T1000 (cell line): ENCODE measurements at places on chromosomes 2 and 18.

DNA sequence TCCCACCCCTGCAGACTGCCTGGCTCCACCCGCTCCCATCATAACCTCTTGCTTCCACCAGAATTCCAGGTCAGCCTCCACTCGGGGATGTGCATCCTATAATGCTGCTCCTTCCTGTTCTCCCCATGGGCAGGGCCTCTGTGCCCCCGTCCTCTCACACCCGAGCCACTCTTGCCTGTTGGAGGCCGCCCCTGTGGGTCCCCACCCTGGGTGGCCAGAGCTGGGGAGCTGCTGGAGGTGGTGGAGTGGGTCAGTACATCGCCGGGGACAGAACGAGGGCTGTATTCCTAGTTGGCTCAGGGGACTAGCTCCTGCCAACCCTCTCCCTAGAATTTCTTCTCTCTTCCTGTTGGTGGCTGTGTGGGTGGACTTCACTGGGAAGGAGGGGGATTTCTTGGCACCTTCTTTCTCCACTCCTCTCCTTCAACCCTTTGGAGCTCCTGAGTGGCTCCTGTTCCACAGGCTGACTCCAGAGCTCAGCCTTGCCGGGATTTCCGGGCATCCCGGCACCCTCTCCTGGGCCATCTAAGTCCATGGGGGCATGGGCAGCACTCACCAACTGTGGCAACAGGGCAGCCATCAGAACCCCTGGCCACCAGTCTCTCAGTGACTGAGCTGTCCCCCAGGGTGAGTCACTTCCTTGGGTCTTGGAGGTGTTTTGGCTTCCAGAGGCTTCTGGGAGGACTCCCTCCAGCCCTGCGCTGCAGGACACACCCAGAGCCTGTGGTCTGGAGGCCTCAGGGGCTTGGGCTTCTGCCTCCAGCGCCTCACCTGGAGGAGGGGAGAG is 88.2 kb upstream of the MCFD2 start:
- no peak for DNase-seq

DNA sequence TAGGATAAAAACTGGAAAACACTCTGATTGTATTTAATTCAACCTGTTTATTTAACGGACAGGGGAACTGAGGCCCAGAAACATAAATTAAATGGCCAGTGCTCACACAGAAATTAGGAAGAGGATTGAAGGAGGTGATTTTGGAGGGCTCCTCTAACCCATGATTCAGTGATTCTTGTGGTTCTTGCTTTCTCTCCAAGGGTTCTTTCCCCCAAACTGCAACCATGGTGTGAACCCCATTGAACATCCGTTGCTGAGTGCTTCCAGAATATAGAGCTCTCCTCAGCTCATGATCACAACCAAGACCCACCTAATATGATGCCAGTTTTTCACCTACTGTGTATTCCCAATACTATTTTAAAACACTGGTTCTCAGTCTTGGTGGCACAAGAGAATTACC is 41.4 kb downstream of the BMP10 start:
- DNase-seq: no peak

- DNase-seq: no peak
Measured at GRCh38 chr18:61612517-61612916, 279.3 kb downstream of the CDH20 start.

GRCh38 chr2:210475706-210476105 is 853 bp downstream of the LANCL1 start:
- DNase-seq: no peak

DNA sequence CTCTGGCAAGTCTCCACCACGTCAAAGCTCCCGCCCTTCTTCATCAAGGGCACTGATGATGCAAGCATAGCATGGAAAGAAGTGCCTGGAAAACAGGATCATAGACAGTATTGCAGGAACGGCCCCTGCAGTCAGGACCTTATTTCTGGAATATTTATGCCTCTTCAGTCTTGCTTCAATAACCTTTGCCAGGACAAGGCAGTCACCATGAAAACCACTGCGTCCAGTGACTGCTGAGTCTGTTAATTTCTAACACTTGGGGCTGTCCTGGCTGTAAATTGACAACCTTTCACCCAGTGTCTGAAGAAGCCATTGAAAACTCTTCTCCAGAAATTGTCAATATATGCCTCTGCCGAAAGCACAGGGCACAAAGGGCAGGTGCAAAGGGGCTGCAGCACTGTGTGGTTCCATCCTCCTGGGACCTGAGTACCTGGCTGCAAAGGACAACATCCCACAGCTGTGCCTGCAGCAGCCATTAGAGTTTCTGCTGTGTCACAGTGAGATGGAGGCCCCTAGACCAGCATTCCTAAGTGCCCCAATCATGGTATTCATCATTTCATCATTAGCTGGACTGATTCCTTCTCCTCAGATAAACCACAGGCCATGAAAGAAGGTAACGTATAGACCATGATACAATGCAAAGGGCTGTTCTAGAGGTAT is 819.6 kb downstream of the RNF144A start:
- no peak for DNase-seq

DNA sequence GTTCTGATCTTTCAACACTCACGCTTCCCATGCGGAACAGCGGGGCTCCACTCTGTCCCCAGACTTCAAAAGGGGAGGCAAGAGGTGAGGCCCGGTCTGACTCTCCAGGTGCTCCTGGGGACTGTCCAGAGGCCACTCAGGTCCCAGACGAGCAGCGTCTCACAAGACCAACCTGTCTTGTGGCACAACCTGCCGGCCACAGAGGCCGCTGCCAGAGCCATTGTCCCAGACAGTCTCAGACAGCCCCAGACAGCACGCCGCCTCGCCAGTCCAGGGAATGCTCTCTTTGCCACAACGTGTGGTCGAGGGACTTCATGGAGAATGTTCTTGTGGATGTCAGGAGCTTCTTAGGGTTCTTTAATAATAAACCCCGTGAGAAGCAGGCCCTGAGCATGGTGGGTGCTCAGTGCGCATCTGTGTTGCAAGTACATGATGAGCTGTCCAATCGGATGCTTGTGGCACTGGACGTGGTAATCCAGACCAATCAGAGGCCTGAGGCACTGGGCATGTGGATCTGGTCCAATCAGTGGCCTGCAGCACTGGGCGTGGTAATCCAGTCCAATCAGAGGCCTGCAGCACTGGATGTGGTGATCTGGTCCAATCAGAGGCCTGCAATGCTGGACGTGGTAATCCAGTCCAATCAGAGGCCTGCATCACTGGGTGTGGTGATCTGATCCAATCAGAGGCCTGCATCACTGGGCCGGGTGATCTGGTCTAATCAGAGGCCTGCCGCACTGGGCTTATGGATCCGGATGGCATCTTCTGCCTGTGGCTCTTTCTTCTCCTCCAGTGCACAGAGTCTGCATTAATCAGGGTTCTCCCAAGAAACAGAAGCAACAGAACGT is 76.4 kb downstream of the TMEM18 start:
- DNase-seq: no peak

DNA sequence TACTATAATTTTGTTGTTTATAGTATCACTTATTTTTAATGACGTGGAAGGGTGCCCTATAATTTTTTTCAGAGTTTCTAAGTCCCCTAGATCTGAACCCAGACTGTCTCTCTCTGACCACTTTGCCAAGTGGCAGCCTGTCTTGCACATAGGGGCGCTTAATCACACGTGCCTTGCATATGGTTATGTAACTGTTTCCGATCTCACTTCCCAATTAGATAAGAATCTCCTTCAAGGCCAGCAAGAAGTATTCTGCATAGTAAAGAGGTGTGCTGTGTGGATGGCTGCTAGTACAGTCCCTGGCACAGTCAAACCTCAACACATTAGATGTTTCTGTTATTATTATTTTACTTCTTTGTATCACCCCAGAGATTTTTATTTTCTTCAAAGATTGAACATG is 197.8 kb upstream of the SIX2 start:
- DNase-seq: no peak

GRCh38 chr2:42339191-42339912 is 21.7 kb downstream of the COX7A2L start:
- no peak for DNase-seq

DNA sequence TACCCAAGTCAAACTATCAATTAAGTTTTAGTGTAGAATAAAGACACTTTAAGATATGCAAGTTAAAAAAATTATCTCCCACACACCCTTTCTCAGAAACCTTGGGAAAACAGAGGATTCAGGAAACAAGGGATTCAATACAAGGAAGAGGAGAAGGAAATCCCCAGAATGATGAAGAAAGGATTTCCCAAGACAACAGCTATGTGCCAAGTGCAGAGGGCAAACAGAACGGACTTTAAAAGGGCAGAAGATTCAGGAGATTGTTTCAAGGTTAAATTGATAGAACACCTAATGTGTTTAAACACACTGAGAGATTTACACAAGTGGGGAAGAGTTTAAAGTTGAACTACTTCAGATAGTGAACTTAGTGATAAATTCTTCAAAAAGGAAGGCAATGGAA is 71.5 kb upstream of the EPAS1 start:
- DNase-seq: no peak

DNA sequence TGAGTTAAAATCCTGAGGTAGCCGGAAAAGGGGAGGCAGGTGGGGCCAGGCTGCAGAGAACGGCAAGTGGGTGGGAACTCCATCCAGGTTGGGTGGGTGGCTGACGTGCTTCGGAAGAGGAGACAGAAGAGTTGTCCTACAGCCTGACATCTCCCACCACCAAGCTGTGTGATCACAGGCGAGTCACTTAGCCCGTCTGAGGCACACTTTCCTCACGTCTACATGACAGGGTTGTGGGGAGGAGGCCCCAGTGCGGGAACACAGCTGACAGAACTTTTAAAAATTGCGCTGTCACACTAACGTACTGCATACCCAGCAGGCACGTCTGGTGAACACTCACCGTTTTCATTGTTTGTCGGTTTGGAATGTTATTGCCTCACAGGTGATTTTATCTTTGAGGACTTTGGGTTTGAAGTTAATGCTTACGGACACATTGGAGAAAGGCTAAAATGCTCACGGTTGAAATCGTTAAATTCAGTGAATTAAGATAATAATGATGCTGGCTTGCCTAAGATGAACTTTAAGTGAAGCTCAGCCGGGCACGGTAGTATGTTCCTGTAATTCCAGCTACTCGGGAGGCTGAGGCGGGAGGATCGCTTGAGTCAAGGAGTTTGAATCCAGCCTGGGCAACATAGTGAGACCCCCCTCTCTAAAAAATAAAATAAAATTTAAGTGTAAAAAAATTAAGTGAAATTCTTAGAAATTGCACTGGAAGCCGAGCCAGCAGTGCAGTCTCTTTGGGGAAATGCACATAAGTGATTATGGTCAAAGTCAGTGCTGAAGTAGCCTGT is 8.9 kb downstream of the EMILIN2 start:
- DNase-seq: no peak

DNA sequence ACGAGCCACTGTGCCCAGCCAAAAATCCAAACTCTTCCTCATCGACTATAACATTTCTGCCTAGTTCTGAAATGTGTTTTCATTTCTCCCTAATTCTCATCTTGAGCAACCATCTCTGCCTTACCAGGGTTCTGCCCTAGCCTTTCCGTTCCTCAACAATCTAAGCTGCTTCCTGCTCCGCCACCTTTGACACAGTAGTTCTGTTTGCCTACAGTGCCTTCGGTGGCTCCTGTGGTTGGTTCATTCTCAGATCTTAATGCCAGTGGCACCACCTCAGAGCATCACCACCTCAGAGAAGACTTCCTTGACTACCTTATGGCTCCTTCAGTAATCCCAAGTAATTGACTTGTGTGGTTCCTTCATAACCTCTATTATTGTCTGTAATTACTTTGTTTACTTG is 3.8 kb downstream of the SOCS6 start:
- DNase-seq: no peak

GRCh38 chr18:78986018-78986481 is 6.4 kb downstream of the SALL3 start:
- DNase-seq: no peak

- DNase-seq: no peak
Measured at GRCh38 chr2:211879323-211879722, 659.3 kb downstream of the ERBB4 start.

DNA sequence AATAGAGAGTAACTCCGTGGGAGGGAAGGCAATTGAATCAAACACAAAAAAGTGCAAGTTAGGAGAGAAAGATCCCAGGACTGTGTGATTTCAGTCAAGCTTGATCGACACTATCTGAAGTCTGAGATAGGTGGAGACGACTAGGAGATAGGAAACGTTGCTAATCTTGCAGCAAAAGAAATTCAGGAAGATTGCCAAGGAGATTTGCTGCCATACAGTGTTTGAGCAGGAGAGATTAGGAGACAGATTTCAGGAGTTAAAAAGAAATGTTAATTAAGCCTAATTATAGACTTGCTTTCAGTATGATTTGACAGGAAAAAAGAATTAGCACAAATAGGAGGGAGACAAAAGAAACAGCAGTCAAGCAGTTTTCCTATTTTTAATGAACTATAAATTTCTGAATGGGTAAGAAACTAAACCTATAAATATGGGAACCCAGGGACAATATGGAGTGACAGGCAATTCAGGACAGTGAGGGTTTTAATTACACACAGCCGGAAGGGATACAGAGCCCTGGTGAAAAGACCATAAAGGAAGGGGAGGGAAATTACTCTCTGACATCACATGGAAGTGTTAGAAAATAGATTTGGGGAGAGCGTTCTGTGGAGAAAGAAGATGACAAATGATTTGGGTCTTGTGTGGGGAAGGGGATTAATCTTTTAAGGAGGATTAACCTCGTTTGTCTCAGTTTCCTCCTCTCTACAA is 72.6 kb downstream of the SUCLG1 start:
- DNase-seq: no peak

GRCh38 chr2:39728941-39729351 is 50.1 kb downstream of the THUMPD2 start:
- DNase-seq: no peak

- no peak for DNase-seq
Measured at GRCh38 chr2:217256251-217256650, 396.4 kb upstream of the TNP1 start.

DNA sequence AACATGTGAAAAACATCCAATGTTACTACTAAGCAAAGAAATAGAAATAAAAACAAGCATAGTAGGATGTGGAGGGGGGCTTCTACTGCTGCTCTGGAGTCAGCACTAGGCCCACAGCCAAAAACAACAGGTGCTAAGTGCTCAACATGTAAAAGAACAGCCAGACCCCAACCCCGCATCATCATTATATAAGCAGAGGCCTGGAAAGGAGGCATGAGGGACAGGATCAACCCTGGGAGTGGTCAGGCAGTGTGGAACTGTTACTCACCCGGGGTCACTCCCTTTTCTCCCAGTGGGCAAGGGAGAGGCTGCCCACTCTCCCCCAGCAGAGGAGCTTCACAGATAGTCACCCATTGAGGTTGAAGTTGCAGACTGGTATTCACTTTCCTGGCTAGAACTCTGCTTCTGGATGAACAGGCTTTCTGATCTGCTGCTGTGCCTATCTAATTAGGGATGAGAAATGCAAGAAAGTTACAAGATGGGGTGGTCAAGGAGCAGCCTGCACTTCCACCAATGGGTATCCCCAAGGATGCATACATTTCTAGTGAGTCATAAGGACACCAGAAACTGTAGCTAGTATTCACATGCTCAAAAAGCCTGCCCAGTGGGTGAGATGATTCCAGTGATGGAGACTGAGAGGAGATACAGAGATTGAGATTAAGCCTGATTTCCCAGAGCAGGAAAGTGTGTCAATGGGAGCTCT is 480.1 kb upstream of the TCF4 start:
- DNase-seq: peak; percentile 22

DNA sequence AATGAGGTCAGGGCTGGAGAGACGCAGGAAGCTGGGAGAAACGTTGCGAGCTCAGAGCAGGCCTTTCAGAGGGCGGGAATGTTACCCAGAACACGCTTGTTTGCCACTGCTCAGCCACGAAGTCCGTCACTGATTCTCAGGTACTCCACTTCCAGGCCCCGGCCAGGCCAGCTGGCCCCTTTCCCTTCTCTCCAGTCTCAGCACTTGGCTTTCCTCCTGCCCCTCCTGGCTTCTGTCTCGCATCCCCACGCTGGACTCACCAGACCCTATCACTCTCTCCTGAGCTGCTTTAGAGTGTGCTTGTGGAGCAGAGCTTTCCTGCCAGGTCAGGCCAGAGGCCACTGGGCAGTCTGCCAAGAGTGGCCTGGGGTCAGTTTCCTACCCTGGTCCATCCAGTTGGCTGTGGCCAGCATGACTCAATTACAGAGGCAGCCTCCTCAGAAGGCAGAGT is 151.4 kb downstream of the TWIST2 start:
- no peak for DNase-seq
